ENCODE measurements at places on chromosomes 11 and 22.

DNA sequence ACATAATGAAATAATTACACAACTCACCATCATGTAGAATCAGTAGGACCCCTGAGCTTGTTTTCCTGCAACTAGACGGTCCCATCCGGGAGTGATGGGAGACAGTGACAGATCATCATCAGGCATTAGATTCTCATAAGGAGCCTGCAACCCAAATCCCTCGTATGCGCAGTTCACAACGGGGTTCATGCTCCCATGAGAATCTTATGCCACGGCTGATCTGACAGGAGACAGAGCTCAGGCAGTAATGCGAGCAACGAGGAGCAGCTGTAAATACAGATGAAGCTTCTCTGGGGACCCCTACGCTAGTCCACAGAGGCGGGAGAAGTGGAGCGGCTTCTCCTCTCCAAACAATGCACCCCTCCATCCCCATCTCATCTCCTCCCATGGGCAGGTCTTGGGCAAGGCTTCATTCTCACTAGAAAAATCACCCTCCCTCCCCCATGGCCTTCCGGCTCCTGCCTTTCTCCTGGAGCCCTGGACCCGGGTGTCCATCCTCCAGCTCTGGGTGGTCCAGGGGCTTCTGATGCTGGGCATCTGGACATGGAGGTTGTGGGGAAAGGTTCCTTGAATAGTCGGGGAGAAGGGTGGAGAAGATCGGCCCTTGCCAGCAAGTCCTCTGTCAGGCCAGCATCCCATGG, 16.2 kb upstream of the RAC2 start:
- no peak for DNase-seq

DNA sequence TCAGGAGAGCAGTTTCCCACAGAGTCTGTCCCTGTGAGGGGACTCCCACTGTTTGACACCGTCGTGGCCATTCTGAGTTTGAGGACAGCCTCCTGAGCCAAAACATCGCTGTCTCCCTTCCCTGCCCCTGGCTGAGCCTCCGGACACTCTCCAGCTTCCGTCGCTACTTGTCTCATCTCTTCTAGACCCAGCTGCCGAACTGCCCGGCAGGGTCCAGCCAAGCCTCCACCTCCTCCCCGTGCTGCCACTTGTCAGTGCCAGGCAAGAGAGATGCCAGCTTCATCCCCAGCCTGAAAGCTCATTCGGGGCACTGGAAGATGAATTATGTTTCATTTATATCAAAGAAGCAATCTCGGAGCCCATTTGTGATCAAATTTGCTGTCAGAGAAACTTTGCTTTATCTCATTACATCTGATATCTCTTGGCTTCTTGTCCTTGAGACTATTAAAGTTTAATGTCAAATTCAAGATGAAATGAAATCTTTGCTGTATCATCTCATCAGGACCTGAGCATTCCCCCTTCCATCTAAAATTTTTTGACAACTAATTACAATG, 283.9 kb downstream of the BUD13 start:
- DNase-seq: no peak

DNA sequence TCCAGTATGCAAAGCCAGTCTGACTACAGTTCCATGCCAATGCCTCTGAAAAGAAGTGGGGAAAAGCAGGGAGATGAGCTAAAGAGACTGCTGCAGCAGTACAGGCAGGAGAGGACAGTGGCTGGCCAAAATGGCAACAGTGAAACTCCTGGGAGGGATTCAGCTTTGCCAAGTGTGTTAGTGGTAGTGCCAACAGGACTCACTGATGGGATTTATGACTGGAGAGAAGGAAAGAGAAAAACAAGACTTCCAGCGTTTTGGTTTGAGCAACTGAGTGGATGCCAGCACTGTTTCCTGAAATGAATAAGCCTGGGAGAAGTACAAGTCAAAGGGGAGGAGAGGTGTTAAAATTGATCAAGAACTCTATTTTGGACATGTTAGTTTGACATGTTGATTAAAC, 80.9 kb downstream of the PLEKHA7 start:
- DNase-seq: no peak

- DNase-seq: no peak
Observed at GRCh38 chr22:19807914-19808872, 46.5 kb downstream of the GNB1L start.

DNA sequence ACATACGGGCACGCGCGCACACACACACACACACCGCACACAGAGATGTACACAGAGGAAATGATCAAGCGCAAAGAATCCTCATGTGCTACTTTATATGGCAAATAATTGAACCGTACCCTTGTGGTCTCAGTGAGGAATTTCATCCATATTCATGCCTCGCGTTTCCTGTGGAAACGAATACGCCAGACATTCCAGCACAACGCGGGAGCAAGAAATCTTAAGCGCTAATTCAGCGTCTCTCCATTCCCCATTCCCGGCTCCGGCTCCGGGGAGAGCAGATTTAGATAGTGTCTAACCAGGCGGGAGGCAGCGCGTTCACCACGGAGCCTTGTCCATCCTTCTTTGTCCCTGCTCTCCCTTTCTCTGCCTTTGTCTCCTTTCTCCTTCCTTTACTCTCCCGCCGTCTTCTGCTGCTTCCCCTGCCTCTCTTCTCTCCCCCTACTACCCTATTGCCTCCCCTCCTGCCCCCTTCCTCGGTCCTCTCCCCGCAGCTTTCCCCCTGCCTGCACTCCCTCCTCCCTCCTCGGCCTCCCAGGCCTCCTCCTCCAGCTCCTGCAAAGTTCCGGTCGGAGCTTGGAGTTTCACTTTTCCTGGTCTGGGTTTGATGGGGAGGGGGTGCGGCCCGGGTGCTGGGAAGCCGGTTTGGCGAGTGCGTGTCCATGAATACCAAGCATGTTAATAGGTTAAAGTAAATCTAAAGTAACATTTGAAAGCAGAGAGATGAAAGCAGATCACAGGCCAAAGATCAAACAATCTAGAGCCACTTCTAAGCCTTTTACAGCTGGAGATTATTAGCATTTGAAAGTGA, 579.3 kb downstream of the BUD13 start:
- peak; percentile 66 for DNase-seq

DNA sequence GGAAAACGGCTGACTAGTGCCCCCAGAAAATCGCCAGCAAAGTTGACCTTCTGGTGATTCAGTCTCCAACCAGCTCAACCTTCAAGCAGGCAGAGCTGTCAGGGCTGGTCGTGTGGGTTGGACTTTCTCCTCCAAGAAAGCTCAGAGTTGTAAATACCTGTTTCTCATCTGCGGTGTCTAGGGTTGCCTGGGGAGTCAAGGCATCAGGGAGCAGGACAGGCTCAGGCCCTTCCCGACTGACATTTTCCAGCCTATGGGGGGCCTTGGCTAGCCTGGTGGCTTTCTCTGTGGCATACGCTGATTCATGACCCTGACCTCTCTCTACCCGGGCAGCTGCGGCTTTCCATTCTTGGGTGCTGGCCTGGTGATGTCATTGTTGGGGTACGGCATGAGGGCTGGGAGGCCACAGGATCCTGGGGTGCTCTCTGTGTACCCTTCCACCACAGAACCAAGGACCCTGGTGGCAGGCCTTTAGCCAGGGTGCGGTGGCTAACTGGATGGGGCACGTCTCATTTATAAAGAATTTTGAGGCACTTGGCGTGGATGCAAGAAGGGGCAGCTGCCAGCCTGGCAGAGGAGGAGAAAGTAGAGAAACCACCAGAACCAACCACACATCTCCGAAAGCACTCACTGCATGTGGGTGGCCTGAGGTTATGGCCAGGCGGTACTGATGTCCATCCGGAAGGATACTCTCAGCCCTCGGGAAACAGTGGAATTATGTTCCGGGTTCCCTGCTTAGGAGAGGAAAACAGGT, 64.9 kb downstream of the BCR start:
- no peak for DNase-seq

DNA sequence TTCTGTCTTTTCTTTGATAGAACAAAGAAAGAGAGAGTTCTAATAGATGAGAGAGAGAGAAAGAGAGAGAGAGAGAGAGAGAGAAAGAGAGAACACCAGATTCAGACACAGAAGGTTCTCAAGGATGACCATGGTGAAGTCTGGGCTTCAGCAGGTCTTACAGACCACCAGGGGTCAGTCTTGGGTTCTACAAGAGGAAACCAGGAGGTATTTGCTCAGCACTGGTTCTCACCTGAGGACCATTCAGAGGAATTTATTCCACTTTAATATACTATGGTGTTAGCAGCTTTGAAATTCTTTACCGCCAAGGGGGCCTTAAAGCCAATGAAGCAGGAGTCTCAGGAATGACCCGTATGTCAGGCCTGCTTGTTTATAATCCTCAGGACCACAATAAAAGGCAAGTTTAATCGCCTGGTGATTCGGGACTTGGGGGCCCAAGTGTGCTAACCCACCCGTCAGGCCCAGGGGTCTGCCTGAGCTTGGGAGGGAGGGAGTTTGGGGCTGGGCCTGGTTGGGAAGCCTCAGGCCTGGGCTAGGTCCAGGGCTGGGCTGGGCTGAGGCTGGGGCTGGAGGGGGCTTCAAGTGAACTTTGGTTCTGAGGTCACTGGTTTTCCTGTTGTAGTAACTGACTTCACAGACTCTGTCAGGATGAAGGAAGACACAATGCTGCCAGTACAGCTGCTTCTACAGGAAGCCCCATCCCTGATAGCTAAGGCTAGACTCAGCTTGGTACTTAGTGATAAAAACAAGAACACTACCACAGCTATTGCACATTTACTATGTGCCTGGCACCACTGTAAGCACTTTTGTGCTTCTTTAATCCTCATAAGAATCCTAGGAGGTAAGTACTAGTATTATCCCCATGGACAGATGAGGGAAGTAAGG, 179.2 kb upstream of the ZBED5 start:
- DNase-seq: peak; percentile 12

DNA sequence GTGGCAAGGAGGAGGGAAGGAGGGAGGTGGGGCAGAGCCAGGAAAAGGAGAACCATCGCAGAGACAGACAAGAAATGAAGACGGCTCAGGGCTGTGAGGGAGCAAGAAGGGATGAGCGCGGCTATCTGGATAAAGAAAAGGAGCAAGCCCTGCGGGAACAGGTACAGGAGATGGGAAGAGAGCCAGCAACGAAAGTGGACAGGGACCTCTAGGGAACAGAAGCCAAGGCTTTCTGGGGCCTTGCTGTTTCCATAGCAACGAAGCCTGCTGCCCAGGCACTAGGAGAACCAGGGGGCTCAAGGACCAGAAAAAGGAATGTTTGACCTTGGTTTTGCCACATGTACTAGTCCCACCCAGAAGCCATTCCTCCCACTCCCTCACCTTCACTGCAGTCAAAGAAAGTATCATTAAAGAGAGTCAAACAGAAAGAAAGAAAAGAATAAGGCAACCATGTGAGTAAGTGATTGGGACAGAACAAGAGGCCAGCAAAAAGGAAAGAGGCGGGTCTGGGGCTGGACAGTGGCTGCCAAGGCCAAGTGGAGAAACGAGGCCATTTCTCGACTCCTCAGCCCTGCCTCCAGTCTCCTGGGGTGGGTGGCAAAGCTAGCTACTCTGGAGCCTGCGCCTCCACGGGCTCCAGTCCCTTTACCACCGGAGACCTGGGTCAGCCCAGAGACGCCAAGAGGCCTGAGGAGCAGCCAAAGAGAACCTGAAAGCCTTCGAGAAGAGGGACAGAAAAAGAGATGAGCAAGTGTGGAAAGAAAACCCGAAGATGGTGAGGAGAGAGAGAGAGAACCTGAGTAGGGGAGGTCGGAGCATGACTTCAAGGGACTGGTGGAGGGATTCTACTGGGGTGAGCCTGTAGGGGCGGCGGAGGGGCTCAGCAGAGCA, 35.1 kb downstream of the NRXN2 start:
- no peak for DNase-seq

DNA sequence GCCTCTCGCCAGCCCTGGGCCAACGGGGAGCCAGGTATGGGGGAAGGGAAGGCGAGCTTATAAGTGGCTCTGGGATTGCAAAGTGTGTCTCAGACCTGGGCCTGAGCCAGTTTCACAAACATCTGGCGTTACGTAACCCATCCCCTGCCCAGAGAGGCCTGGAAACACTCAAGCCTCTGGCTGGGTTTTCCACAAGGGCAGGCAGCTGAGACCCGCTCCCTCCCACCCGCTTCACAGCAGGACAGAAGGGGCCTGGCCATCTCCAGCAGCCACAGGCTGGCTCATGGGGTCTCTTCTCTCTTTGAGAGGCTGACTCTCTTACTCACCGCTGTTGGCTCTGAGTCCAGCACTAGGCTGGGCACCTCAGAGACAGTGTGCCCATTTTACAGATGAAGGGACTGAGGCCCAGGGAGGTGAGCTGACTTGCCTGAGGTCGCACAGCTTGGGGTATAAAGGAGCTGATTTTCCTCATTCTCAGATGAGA, 44.5 kb downstream of the TRIOBP start:
- DNase-seq: peak; percentile 22

GRCh38 chr11:1827095-1827813, 7.5 kb upstream of the SYT8 start:
- DNase-seq: no peak

DNA sequence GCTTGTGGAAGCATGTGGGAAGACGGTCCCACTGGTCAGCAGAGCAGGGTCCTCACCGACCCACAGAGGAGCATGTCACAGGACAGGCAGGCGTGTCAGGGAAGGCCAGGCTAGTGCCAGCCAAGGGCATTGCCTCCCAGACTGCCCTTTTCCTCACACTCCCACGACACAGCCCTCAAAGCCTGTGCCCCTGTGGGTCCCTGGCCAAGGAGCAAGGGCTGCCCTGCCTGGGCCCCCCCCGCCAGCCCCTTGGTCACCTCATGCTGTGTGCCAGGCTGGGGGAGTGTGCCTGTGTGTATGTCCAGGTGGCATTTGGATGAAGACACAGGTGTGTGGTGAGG, 74.7 kb downstream of the MED15 start:
- no peak for DNase-seq

DNA sequence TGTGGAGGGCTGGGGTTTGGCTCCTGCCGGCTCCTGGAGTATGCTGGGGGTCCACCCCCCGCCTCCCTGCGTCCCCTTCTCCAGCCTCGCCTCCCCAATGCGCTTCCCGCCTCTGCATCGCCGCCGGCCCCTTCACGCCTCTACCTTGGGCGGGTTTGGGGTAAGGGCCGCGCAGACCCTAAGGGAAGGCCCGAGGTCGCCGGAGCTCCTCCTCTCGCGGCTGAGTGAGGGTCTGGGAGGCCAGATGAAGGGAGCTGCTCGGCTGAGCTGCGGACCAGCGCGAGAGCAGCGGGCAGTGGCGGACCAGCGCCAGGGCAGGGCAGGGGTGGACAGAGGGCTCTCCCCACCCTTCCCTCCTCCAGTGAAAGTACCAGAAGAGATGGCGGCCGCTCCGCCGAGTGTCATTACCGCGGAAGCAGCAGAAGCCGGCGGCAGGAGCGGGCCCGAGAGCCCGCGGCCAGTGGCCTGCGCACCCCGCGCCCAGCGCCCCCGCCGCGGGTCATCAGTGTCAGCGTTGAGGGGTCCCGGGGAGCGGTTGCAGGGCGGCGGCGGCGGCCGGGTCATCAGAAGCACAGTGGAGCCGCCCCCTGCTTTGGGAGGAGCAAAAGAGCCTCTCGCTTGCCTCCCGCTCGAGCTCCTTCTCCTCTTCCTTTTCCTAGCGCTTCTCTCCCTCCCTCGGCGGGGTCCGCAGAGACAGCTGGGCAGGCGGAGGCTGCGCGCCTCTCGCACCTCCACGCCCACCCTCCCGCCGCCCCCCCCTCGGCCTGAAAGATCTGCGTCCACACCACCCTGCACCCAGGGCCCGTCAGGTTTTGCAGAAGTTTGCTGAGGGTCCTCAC, 255.6 kb upstream of the CADM1 start:
- no peak for DNase-seq
